Small intestine (tissue), 16 donors: ENCODE measurements at places on chromosomes 7 and 10. TPM values are rescaled to one million over a fixed set of nuclear protein-coding genes. Genes with fewer than 3 reads are reported as not detected.

Gene OR13A1
- polyA plus RNA-seq: not detected

Gene MOGAT3
- polyA plus RNA-seq: 69.3 TPM

Gene ACTL6B
- not detected for polyA plus RNA-seq

Gene AS3MT
- 18.6 TPM for polyA plus RNA-seq

Gene RELN
- polyA plus RNA-seq: 3.4 TPM

Gene MPP7
- 5.1 TPM for polyA plus RNA-seq
